ENCODE measurements at places on chromosomes 6 and 20. TPM values are rescaled to one million over a fixed set of nuclear protein-coding genes. Genes with fewer than 3 reads are reported as not detected.

DNA sequence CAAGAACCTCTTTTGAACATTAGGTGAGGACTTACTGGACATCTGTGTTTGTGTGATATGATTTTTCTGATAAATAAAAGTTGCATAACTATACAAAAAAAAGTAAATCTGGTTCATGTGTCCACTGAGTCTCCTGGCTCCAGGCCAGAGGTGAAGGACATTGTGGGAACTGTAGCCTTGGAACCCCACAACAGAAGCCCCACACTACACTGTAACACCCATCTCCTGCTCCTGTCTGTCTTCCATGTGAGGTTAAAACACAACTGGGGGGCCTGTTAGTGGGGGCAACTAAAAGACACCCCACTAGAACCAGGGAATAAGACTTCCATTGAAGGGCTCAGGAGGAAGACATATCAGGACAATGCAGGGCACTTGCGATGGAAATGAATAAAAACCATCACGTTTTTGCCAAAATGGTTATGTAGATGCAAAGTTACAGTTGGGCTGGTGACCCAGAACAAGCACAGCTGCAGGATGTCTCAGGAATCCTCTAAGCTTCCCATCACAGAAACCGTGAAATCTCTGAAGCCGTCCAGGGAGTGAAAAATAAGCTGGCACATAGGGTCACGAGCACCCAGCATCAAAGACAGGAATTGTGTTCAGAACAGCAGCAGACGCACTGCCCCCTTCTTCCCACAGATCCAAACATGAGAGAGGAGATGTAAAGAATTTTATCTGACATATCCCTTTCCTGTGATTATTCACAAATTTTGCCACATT, 36.7 kb upstream of the PCSK2 start:
- no peak for DNase-seq

GRCh38 chr6:99349171-99350141, at the start of gene FAXC:
Gene FAXC (minus strand): TSS chr6:99349674. CDS start chr6:99349372, 302 bp downstream.
- no peak for DNase-seq

- no peak for DNase-seq
Observed at GRCh38 chr20:62114894-62115293, 7.4 kb upstream of the LSM14B start.

DNA sequence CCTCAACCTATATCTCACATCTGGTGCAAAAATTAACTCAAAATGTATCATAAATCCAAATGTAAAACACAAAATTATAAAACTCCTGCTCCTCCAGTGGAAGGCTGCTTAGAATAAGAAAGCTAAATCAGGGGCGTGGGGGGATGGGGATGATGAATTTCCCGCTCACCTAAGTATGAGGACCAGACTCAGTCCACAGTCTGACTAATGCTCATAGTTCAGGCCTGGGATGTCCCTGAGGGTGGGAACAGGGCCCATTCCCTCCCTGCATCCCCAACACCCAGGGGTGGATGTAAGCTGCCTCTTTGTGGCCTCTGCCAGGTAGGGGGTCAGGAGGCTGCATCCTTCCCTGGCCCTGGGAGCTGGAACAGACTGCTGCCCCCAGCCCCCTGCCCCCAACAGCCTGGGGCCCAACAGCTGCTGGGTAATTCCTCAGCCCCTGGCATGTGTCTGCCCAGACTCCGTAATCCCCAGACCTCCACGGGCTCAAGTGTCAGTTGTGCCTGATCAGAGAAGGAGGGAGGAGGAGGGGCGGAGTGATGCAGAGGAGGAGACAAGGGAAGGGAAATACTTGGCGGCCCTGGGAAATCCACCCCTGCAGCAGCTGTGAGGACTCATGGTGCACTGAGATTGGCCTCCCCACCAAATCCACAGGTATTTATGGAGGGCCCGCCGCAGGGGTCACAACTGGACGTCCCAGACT, 224.5 kb downstream of the PREX1 start:
- peak; percentile 39 for DNase-seq

The UBE2J1 gene
- 23.4 TPM for total RNA-seq

The PMEPA1 gene
- 9.2 TPM for total RNA-seq

DNA sequence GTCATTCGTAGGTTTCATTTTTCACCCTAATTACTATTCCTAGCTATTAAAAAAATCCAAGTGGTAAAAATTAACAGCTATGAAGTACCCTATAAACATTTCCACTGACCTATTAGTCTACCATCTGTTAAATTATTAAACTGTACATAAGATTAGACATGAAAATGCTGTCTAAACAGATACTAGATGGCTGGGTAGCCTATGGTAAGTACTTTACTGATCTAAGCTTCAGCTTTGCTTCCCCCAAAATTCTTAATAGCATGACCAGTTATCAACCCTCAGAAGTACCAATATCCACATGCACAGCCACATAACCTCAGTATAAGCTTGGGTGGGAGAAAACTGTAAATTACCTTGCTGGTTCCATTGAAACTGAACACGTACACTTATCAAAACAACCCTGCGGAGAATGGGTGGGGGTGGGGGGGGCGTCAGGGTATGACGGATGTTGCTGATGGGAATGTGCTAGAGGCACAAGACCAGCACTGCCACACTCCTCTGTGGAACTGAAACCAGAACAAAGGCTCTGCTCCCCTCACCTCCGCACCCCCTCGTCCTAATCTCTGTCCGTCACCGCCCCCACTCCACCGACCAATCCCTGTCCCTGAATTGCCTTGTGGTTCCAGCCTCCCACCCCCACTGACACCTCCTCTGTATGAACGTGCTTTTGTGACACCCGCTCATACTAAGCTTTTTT, 45.3 kb downstream of the B4GALT5 start:
- no peak for DNase-seq

DNA sequence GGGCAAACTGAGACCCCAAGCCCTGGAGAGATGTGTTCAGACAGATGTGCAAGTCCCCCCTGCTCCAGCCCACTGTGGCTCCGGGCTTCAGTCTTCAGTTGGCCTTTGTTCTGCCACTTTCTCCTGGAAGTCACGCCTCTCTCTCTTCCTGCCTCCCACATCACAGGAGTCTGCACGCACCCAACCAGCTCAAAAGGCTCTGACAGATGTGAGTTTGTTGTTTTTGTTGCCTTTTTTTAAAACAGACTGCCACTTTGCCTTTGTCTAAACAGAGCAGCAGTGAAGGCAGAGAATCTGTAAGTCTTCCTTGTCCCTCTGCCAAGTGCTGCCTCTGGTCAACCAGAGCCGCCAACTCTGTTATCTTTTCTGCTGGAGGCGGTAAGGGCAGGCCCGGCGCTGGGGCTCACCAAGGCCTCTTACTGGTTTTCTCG, 149.7 kb downstream of the TFAP2C start:
- DNase-seq: no peak

DNA sequence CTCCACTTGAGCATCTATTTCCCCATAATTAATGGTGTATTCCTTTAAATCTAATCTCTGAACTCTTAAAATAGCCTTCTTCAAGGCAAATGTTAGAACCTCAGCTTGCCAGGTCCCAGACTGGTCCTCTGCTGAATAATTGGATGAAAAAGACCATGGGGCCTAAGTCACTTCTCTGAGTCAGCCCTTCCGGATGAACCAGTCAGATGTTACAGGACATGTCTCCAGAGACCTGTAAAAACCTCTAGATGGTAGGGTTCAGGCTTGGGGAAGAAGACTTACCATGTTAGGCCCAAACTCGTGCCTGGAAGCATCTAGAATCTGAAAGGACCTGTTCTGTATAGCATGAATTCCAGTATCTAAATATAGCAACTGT, 97.3 kb downstream of the CDKAL1 start:
- no peak for DNase-seq

DNA sequence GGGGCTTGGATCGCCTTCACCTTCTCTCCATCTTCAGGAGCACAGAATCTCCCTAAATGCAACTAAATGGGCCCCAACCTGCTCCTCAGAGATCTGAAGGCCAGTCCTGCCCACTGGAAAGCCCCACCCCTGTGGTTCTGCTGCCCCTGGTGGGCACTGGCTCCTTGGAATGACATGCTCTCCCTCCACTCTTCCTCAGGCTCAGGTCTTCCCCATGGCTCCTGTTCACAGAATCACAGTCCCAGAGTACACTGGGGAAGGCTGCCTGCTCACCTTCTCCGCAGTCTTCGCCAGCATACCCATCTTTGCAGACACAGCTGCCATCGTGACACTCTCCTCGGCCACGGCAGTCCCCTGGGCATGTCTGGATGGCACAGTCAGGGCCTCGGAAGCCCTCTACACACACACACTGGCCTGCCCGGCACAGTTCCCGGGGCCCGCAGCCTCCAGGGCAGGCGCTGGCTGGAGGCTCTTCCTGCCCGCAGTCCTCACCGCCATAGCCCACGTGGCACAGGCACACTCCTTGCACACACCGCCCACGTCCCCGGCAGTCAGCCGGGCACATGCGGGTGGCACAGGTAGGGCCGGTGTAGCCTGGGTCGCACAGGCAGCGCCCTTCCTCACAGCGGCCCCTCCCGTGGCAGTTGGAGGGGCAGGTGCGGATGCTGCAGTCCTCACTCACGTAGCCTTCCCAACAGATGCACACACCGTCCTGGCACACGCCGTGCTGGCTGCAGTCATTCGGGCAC, 13.6 kb downstream of the TNXB start:
- DNase-seq: no peak

- no peak for DNase-seq
Observed at GRCh38 chr20:64159286-64159680, 5.0 kb upstream of the MYT1 start.

GRCh38 chr20:47792021-47792618, 6.8 kb upstream of the SULF2 start:
- DNase-seq: peak; percentile 67

DNA sequence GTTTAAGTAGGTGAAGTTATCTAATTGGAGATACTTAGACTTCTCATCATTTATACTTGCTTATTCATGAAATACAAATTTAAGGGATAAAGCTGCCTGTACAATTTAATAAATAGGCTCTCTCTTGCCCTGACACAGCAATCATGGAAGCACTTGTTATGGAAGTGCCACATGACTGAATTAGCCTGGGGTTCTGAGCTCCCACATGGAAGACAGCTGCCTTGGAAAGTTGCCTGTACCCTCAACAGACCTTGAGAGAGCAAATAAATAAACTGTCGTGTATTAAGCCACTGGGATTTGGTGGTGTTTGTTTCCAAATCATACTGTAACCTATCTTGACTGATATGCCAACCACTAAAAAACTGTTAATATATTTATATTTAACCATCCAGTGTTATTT, 87.0 kb upstream of the RSPO3 start:
- no peak for DNase-seq

DNA sequence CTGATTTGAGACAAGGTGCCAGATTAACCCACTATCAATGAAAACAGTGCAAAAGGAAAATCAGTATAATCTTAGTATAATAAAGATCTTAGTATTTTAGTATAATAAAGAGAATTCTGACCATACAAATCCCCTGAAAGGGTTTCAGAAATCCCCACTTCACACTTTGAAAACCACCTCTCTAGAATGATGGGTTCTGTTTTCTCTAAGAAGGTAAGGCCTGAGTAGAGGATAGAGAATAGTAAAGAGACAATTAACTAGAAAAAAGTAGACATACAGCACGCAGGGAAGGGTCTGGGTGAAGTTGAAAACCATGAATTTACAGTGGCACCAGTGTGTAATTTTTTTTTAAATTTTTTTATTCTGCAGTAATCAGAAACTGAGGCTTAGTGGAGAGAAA, 73.6 kb downstream of the REV3L start:
- DNase-seq: no peak

DNA sequence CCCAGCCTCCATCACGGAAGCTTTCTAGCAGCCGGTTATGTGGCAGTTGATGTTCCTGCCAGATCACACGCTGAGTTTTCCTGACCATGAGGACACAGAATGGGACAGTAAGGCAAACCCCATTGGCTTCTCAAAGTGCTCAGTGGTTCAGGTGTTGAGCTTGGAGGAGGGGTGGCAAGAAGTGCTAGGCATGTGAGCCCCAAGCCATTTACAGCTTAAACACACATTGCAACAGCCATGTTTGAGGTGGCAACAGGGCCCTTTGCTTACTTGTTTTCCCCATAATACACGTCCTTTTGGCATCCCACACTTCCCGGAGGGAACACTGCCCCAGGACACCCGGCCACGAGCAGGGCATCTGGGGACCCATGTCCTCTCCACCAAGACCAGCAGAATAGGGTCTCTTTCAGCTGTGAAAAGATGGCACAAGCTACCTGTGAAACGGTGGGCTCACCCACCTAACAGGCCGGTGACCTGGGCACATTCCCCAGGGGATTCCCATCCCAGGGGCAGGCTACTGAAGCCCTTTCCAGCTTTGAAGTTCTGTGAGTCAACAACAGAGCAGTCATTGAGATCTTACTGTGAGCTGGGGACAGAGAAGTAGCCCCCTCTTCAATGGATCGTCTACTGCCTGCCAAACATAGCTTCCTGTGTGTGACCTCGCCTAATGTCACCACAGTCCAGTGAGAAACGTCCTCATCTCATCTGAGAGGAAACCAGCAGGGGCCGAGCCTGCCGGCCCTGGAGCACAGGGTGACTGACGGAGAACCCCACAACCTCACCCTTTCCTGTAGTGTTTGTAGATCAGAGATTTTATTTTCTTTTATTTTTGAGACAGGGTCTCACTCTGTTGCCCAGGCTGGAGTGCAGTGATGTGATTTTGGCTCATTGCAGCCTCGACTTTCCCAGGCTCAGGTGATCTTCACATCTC, 4.0 kb upstream of the TLDC2 start:
- DNase-seq: no peak

GRCh38 chr6:30160785-30161531, at the start of gene TRIM10:
Gene TRIM10 (minus strand): TSS chr6:30161211. CDS start chr6:30160858, 353 bp downstream.
- DNase-seq: no peak

The HCK gene
- 10.2 TPM for total RNA-seq

- no peak for DNase-seq
Observed at GRCh38 chr6:128655978-128656498, 135.6 kb upstream of the PTPRK start.

- no peak for DNase-seq
Observed at GRCh38 chr20:33250666-33251065, 14.9 kb downstream of the BPIFA1 start.

The UST gene
- total RNA-seq: 10.5 TPM

The OLIG3 gene
- not detected for total RNA-seq

Measured in breast epithelium (tissue), 4 donors.